Activated naive CD8-positive, alpha-beta T cell treated with anti-CD3 and anti-CD28 coated beads for 36 hours (primary cell): ENCODE measurements at places on chromosomes 16 and 17.

GRCh38 chr17:55751720-55752250, 934 bp downstream of the PCTP start:
- no peak for DNase-seq
- no peaks in the 10 kb centered on the region for H3K36me3 ChIP-seq
- H3K27me3 ChIP-seq: peaks cover 17% of the 10 kb centered on the region
- no peak overlapping the region for H3K27ac ChIP-seq
- H3K4me1 ChIP-seq: peaks cover 18% of the 10 kb centered on the region

DNA sequence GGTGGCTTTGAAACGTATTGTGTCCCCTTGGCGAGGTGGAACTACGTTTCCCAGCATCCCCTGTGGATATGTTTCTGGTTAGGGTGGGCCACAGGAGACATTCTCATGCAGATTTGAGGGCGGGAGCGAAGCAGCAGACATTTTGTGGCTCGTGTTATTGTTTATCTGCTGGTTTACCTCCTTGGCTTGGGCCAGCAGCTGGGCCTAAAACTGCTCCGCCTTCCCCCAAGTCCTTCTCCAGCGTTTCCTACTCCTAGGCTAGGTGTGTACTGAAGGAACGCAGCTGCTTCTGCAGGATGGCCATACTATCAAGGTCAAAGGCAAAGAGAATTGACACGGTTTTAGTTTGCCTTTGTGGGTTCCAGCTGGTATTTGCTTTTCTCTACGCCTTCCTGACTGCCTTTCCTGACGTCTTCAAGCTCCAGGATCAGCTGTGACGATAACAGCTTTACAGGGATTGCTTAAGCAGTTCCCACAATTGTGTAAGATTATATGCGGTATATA, 17.2 kb upstream of the WSB1 start:
- peaks cover 4% of the 10 kb centered on the region for H3K27me3 ChIP-seq
- no peak overlapping the region for H3K4me3 ChIP-seq
- DNase-seq: no peak
- no peaks in the 10 kb centered on the region for H3K4me1 ChIP-seq
- H3K27ac ChIP-seq: no peak overlapping the region
- H3K36me3 ChIP-seq: no peaks in the 10 kb centered on the region

DNA sequence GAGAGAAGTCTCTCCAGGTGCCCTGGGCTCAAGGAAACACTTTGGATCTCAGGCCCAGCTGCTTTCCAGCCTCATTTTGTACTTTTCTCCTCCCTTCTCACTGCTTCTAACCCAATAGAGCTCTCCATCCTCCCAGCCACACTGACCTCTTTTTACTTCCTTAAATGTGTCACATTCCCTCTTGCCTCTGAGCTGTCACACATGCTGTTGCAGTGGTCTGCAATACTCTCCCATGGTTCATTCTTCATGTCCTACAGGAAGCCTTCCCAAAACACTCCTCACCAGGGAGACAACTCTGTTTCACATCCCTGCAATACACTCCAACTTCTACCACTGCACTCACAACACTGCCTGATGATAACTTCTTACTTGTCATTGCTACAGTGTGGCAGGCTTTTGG, 242.1 kb upstream of the DYNLRB2 start:
- H3K4me3 ChIP-seq: no peak overlapping the region
- H3K4me1 ChIP-seq: no peaks in the 10 kb centered on the region
- H3K27me3 ChIP-seq: peaks cover 12% of the 10 kb centered on the region
- H3K27ac ChIP-seq: no peak overlapping the region
- no peaks in the 10 kb centered on the region for H3K36me3 ChIP-seq

DNA sequence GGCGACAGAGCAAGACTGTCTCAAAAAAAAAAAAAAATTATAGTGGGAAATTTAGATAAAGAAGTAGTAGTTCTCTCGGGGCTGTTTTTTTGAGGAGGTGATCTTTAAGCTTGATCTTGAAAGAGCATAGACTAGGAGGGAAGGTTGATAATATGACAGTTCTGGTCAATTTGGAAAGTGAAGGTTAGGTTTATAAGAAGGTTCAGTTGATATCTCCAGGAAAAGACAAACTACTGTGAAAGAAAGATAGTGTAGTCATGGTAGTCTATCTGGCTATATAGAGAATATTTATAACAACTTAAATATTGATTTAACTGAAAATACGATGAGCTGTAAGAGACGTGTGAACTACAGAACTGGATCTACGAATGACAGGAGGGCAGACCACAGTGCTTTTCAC, 3.1 kb downstream of the ATF7IP2 start:
- H3K4me3 ChIP-seq: no peak overlapping the region
- no peak overlapping the region for H3K27ac ChIP-seq
- H3K36me3 ChIP-seq: peaks cover 67% of the 10 kb centered on the region
- no peak for DNase-seq

DNA sequence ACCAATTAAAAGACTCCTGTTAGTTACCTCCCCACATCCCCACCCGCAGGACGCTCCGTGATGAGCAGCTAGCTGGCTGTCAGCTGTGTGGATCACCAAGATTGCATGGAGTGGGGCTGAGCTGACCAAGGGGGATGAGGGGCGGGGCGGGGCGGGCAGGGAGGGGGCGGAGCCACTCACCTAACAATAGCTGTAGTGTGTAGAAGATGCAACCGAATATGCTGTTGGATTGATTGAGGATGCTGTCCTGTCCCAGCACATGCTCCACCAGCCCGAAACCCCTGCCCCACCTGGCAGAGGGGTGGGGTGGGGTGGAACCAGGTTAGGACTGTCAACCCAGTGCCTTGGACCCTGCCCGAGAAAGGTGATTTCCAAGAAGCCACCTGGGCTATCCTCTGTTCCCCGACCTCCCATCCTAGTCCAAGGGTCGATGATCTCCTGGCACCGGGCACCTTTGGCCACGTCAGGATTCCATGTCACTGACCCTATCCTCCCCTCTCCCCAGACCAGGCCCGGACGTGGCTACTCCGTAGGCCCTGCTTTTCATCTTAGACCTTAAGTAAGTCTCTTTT, 1.4 kb downstream of the VKORC1 start:
- peaks cover 17% of the 10 kb centered on the region for H3K4me1 ChIP-seq
- no peak for DNase-seq
- H3K4me3 ChIP-seq: peak overlapping the region; percentile 100
- H3K27ac ChIP-seq: no peak overlapping the region

GRCh38 chr16:84647828-84648594, at the start of gene KLHL36:
Gene KLHL36, plus strand, starts transcription at chr16:84648511. Its CDS starts 2,357 bp downstream, at chr16:84650868.
- peaks cover 41% of the 10 kb centered on the region for H3K4me1 ChIP-seq
- peak within 1 kb of the TSS; percentile 82 for H3K27ac ChIP-seq
- H3K27me3 ChIP-seq: no peaks in the 10 kb centered on the region
- peak; percentile 82 for DNase-seq
- H3K4me3 ChIP-seq: peak within 1 kb of the TSS; percentile 86
- H3K36me3 ChIP-seq: peaks cover 27% of the 10 kb centered on the region

GRCh38 chr16:88296437-88297177, 86.2 kb upstream of the ZNF469 start:
- no peaks in the 10 kb centered on the region for H3K36me3 ChIP-seq
- H3K4me1 ChIP-seq: no peaks in the 10 kb centered on the region

- DNase-seq: no peak
- H3K36me3 ChIP-seq: no peaks in the 10 kb centered on the region
- H3K27ac ChIP-seq: no peak overlapping the region
- H3K4me1 ChIP-seq: no peaks in the 10 kb centered on the region
- H3K4me3 ChIP-seq: no peak overlapping the region
Observed at GRCh38 chr16:6864671-6865070, 468.0 kb upstream of the RBFOX1 start.

DNA sequence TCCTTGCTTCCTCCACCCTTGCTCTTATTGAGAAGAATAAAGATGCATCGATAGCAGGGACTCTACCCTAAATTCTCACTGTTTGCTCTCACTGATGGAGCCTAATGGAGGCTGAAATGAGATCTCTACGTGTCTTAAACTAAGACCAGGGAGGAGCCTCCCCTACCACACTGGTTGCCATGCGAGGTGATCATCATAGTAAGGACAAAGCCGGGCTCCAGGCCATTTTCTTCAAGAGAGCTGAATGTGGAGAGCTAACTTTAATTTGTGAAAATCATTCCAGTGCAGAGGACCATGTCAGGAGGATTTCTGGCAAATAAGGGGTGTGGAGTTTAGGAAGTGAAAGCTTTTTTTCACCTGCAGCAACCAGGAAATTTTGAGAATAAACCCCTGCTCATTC, 5.6 kb downstream of the CDH11 start:
- no peak for DNase-seq
- no peak overlapping the region for H3K27ac ChIP-seq
- H3K4me1 ChIP-seq: no peaks in the 10 kb centered on the region

- no peak overlapping the region for H3K27ac ChIP-seq
- no peaks in the 10 kb centered on the region for H3K36me3 ChIP-seq
- H3K4me1 ChIP-seq: peaks cover 30% of the 10 kb centered on the region
- DNase-seq: no peak
- no peak overlapping the region for H3K4me3 ChIP-seq
Observed at GRCh38 chr16:3096362-3096761, 2.7 kb downstream of the ZSCAN10 start.

GRCh38 chr17:46818929-46819859, 702 bp upstream of the WNT3 start:
- H3K27ac ChIP-seq: no peak overlapping the region
- peaks cover 28% of the 10 kb centered on the region for H3K4me1 ChIP-seq
- no peak for DNase-seq
- H3K27me3 ChIP-seq: peaks cover 89% of the 10 kb centered on the region
- H3K36me3 ChIP-seq: no peaks in the 10 kb centered on the region
- peak overlapping the region; percentile 61 for H3K4me3 ChIP-seq

GRCh38 chr16:5386989-5387388, 289.4 kb upstream of the EEF2KMT start:
- no peaks in the 10 kb centered on the region for H3K27me3 ChIP-seq
- no peak overlapping the region for H3K4me3 ChIP-seq
- H3K36me3 ChIP-seq: no peaks in the 10 kb centered on the region
- H3K4me1 ChIP-seq: no peaks in the 10 kb centered on the region
- no peak overlapping the region for H3K27ac ChIP-seq

DNA sequence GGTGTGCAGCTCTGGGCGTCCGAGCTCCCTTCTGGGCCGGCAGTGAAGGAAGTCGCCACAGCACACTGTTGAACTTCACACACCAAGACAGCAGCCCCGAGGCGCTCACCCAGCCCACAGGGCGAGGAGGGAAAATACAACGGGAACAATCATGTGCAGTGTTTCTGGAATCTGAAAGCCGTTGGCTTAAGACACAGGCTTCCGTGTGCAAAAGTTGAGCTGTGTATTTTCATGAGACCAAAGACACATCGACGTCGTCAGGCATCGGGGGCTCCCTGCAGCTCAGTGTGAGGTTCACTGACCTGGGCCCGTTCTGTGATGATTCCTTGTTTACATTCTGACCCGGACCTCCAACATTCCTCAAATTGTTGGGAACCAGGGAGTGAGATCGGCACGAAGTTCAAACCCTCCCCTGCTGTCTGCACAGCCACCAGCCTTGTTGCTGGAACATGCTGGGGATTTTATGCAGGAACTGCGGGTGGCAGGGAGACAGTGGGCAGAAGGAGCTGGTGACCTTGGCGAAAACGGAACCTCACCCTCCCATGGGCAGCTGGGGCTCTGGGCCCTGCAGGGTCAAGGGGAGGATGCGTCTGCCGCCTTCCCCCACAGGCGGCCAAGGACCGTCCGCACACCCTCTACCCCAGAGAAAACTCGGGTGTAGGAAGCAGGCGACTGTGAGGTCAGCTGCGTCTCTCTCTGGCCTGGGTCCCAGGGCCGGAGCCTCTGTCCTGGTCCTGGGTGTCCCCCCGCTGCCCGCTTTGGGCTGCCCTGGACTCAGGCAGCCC, 72.2 kb downstream of the METRNL start:
- H3K4me3 ChIP-seq: no peak overlapping the region
- no peak for DNase-seq
- H3K27me3 ChIP-seq: no peaks in the 10 kb centered on the region
- no peaks in the 10 kb centered on the region for H3K36me3 ChIP-seq
- H3K27ac ChIP-seq: no peak overlapping the region
- peaks cover 8% of the 10 kb centered on the region for H3K4me1 ChIP-seq

DNA sequence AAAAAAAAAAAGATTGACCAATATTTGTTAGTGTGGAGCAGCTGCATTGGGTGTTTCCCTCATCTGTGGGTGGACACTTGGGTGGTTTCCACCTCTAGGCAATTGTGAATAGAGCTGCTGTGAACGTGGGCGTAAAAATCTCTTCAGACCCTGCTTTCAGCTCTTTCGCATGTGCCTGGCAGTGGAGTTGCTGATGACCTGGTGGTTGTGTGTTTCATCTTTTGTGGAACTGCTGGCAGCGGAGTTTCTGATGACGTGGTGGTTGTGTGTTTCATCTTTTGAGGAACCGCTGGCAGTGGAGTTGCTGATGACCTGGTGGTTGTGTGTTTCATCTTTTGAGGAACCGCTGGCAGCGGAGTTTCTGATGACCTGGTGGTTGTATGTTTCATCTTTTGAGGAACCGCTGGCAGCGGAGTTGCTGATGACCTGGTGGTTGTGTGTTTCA, 21.4 kb downstream of the ZC3H18 start:
- DNase-seq: no peak
- peaks cover 15% of the 10 kb centered on the region for H3K36me3 ChIP-seq
- H3K4me1 ChIP-seq: peaks cover 20% of the 10 kb centered on the region
- H3K27me3 ChIP-seq: no peaks in the 10 kb centered on the region

DNA sequence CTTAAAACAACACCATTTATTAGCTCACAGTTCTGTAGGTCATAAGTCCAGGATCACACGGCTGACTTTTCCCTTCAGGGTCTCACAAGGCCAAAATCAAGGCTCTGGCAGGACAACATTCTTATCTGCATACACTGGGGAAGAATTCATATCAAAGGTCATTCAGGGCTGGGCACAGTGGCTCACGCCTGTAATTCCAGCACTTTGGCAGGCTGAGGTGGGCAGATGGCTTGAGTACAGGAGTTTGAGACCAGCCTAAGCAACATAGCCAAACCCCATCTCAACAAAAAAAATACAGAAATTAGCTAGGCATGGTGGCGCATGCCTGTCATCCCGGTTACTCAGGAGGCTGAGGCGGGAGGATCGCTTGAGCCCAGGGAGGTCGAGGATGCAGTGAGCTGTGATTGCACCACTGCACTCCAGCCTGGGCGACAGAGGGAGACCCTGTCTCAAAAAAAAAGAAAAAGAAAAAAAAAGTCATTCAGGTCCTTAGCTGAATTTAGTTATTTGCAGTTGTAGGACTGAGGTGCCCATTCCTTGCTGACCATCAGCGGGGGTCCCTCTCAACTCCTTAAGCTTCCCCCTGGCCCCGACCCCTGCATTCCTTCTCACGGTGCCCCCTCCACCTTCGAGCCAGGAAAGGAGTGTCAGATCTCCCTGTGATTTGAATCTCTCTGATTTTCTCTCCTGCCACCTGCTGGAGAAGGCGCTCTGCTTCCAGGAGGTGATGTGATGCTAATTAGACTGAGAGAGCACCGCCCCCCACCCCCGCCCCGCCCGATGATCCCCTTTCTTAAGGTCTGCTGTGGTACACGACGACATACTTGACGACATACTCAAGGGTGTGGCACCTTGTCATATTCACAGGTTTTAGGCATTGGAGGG, 91.8 kb upstream of the CLEC18A start:
- no peak overlapping the region for H3K27ac ChIP-seq
- H3K27me3 ChIP-seq: no peaks in the 10 kb centered on the region
- no peaks in the 10 kb centered on the region for H3K4me1 ChIP-seq
- H3K4me3 ChIP-seq: no peak overlapping the region
- H3K36me3 ChIP-seq: peaks cover 2% of the 10 kb centered on the region
